ENCODE measurements at places on chromosomes 6 and 20.

- DNase-seq = no peak
These were observed 177.2 kb downstream of the ZMYND8 start for GRCh38 chr20:47179267-47179666.

- DNase-seq = no peak
These were observed 38.7 kb upstream of the AFDN start for GRCh38 chr6:167787896-167788562.

DNA sequence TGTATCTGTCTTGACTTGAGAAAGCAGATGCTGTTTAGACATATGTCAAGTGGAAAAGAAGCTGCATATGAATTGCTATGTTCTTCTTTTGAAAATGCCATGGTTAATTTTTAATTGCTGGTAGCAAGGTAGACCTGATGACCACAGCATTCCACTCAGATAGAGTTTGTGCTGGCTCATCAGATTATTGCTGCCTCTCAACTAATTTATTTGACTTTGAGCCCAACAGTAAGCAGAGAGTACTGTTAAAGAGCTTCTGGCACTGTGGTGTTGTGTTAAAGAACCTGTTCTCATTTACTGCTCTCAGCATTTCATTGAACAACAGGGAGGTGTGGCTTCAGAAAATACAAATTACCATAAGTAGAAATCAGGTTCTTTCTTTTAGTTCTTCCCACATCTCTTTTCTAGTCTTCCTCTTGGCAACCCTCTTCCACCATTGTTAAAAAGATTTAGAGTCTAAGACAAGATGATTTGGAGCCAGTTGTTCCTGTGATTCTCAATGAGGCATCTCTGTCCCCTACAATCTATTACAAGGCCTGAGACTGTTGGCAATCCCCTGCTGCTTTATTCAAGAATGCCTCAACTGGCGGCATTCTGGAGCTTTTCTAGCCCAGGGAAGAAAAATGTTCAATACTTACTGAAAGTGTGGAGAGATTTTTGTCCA lies 967.6 kb upstream of the GJE1 start:
- DNase-seq = no peak

- DNase-seq = no peak
These were observed 156.1 kb downstream of the MRPL14 start for GRCh38 chr6:43970913-43971775.

GRCh38 chr6:4020822-4021132 lies 58.2 kb downstream of the FAM217A start:
- no peak for DNase-seq

Measured in iPS DF 6.9 (cell line).